ENCODE measurements at places on chromosomes 7 and 10.
A peak's percentile ranks its signal among the peaks of the same experiment; 100 is the strongest.

DNA sequence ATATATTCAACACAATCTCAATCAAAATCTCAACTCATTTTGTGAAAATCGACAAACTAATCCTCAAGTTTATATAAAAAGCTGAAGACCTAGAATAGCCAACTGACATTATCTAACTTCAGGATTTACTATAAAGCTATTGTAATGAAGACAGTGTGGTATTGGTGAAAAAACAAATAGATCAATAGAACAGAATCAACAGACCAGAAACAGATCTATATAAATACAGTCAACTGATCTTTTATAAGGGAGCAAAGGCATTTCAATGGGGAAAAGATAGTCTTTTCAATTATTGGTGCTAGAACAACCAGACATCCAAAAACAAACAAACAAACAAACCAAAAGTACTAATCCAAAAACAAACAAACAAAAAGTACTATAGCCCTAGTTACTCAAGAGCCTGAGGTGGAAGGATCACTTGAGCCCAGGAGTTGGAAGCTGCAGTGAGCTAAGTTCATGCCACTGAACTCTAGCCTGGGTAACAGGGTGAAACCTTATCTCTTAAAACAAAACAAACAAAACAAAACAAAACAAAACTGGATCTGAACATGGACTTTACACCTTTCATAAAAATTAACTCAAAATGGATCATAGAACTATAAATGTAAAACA is 26.6 kb upstream of the AKR1D1 start:
- no peak for DNase-seq

DNA sequence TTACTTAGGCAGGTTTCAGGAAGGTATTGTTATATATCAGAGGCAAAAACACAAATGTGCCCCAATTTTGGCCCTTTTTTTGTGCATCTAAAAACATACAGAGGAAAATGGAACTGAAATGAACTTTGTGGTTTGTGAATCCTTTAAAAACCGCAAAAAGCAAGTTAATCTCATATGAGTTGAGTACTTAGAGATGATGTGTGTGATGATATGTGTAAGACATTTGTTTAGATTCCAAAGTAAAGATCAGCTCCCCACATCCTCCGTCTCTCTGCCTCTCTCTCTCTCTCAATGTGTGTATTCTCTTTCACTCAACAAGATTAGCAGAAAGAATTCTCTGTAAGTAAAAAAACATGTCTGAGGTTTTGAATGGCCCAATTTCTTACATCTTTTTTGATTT is 201.9 kb downstream of the MALRD1 start:
- no peak for DNase-seq

- no peak for DNase-seq
These were observed 490.8 kb downstream of the KCNMA1 start for GRCh38 chr10:77146712-77147336.

GRCh38 chr7:46533946-46534345 is 612.9 kb upstream of the IGFBP3 start:
- DNase-seq: no peak

- no peak for DNase-seq
These were observed 570.9 kb downstream of the HTR7 start for GRCh38 chr10:90286941-90287340.

DNA sequence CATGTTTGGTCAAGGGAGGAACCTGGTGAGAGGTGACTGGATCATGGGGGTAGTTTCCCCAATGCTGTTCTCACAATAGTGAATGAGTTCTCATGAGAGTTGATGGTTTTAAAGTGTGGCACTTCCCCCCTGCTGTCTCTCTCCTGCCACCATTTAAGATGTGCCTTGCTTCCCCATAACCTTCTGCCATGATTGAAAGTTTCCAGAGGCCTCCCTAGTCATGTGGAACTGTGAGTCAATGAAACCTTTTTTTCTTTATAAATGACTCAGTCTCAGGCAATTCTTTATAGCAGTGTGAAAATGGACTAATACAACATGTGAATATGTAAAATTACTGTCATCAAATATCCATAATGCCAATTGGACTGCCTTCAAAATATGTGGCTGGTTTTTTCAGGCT is 165.5 kb upstream of the TARP start:
- DNase-seq: peak; percentile 18

GRCh38 chr10:7121154-7121797 is 289.6 kb downstream of the SFMBT2 start:
- peak; percentile 79 for DNase-seq

DNA sequence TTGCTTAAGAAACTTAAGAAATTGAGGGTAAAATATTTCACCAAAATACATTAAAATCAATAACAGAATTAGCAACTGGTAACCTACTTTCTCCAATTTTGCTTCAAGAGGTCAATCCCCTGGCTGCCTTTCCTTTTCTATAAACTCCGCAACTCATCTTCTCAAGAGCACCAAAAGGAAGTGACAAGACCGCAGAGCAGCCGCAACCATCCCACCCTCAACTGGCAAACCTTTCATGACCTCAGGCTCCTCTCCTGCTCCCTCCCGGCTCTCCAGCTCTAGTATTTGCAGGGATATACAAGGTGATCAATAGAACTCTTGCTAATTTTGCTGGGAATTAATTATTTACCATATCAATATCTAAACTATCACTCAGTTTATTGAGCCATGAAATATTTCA is 88.9 kb downstream of the ATE1 start:
- no peak for DNase-seq

DNA sequence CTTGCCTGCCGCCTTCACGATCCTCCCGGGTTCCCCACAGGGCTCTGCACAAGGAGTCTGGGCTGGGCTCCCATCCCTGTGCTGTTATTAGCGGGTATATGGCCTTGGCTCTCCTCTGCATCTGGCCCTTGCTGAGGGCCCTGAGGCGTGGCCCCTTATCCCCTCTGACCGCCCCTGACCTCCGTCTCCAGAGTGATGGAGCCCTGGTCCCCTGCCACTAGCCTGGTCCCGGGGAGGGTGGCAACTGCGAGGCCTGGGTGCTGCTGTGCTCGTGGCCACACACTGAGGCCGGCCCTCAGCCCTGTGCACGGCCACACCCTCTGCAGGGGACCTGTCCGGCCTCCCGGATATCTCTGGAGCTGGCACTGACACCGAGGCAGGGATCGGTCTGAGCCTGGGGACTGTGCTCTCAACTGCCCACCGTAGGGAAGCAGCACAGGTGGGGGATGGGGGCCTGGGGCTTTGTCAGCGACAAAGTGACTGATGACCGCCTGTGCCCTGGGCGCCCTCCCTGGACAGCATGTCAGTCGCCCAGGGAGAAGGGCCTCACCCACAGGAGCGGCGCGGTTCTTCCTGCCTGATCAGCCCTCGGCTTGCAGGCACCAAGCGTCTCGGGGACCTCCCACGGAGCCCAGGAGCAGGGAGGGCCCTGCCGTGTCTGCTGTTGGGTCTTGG is 72.4 kb downstream of the NKX6-2 start:
- no peak for DNase-seq

DNA sequence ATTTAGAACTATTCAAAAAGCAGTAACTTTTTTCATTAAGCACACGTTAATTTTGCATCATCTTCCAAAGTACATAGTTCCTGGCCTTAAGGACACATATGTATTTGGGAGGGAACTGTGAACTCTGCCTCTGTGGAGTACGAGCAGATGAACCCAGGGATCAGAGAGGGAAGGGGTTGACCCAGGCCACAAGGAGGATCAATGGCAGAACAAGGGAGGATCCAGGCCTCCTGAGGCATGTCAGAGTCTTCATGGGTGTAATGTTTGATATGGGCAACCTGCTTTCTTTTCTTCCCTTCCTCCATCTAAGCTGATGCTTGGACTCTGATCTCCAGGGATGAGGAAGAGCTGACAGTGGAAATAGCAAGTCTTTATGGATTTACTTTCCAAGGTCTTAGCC is 164.0 kb downstream of the SH2D4B start:
- no peak for DNase-seq
